ENCODE measurements at places on chromosomes 3 and 15. TPM values are rescaled to one million over a fixed set of nuclear protein-coding genes. Genes with fewer than 3 reads are reported as not detected.

The ADAMTS9 gene
- 2.2 TPM for total RNA-seq

The MRPS25 gene
- total RNA-seq = 35.7 TPM

DNA sequence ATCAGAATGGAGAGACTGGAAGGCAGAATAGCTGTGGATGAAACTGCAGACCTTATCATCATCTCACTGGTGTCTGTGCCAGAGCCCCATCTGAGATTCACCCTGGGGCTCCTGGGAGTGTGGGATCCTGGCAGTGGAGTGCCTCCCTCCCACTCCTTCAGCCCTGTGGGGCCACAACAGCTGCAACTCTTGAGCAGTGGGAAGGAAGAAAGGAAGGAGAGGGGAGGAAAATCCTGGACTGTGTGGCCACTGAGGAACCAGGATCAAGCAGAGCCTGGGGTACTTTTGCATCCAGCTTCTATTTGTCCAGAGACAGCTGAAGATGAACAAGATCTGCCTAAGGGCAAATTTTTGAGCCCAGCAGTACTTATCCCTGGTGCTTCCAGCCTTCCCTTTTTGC, 13.1 kb upstream of the ALDH1A2 start:
- no peak for DNase-seq

GRCh38 chr3:48573973-48574585, 10.5 kb upstream of the UCN2 start:
- no peak for DNase-seq

DNA sequence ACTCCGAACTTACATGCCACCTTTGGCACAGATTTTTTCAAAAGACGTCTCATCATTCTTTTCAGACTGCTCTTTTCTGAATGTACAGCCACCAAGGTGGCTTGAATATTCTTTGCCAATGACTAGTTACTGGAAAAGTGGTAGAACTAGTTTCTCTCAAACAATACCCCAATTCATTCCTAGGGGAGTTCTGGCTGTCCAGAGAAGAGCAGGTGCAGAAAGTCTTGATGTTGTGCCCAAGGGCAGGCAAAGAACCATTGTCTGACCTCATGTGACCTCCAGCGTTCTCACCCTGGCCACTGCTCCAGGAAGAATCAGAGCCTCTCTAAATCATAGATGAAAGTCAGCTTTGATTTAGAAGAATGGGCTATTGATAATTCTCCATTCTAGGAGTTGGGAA, 5.5 kb downstream of the LMOD3 start:
- DNase-seq = no peak

GRCh38 chr3:25785826-25786225, 2.6 kb upstream of the NGLY1 start:
- no peak for DNase-seq

- DNase-seq = no peak
These were observed 363.5 kb downstream of the FOXP1 start for GRCh38 chr3:71219744-71220638.

- DNase-seq = no peak
These were observed 114.8 kb downstream of the WDR72 start for GRCh38 chr15:53644660-53645059.

DNA sequence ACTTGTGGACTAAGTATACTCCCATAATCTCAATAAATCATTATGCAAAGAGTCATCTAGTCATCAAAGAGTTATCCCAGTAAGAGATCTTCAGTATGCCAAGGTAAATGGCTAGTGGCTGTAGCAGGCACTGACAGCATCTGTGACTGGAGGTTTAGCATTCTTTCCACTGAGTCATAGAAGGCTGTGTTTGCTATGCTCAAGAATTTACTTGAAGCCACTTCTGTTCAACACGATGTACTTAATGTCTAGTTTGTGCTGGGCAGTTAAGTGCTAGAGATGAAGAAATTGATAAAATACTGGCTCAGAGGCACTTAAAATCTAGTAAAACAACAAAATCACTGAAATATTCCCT, 13.0 kb downstream of the ZBED2 start:
- DNase-seq = no peak

DNA sequence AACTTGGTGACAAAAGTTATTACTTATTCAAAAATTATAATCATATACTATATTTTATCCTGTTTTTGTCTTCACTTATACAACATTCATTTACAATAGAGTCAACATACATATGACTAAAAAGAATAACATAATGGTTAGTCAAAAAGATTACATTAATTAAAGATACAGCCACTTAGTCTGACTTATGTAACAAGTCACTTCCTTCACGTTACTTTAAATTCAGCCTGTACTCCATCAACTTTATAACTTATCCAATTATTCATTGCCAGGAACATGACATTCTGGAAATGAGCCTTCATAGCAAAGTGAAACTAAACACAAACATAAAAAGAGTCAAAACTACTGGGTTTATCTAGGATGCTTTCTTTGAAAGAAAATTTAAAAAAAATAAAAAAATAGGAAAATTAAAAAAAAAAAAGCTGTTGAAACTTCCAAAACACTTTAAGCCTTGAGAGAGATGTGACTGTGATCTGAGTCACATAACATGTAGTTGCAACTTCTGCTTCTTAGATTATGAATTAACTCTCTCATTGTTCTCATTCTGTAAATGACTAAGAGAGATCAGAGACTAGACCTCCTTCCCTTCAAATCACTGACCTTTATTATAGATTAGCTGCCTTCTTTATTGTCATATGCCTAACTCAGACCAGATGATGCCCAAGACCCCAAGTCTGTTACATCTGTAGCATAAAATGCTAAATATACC, 107.8 kb downstream of the MYRIP start:
- no peak for DNase-seq
